ENCODE measurements at places on chromosomes 6 and 20.
A peak's percentile ranks its signal among the peaks of the same experiment; 100 is the strongest.

DNA sequence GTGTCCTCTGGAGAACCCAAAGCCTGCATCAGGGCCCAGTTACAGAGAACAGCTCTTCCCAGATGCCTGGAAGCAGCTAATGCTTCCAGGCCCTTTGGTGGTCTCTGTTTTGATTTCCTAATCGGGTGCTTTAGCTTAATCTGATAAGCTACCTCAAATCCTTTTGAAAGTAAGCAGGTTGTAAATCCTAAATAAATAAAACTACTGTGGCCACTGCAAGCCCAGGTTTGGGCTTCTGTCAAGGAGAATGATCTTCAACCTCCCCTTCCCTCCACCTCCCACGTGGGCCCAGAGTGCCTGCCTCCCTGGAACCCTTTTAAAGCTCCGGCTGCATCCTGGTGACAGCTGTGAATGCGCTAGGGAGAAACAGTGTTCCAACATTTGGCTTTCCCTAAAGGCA is 25.2 kb upstream of the FYN start:
- no peak for DNase-seq

GRCh38 chr6:13535306-13535705 is 39.1 kb upstream of the SIRT5 start:
- no peak for DNase-seq

DNA sequence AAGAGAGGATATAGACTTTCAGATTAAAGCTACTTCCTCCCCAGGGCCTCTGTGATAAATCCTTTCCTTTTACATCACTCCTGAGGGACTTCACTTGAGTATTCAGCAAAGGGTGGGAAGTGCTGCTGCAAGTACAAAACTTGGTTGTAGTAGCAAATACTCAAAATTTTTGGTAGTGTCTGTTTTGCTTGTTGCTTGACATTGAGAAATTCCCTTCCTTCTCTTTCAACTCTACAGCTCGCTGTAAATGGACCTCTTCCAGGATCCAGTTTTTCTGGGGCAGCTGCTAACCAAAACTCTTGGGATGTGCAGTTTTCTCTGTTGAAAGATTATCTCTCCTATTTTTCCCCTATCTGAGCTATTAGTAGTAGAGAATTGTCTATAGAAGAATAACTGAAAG is 472.0 kb downstream of the CD109 start:
- no peak for DNase-seq

DNA sequence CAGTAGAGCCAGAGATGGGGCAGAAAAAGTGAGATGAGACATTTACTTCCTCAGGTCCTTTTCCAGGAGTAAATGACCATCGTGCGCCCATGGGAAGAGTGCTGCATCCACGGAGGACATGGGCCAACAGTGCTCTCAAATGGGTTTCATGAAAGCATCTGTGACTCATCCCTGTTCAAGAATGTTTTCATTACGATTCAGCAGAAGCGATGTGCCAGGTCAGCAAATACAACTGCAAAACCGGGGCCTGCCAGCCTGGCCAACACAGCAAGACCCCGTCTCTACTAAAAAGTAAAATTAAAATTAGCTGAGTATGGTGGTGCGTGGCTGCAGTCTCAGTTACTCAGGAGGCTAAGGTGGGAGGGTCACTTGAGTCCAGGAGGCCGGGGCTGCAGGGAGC is 125.1 kb downstream of the LY86 start:
- DNase-seq: peak; percentile 32

DNA sequence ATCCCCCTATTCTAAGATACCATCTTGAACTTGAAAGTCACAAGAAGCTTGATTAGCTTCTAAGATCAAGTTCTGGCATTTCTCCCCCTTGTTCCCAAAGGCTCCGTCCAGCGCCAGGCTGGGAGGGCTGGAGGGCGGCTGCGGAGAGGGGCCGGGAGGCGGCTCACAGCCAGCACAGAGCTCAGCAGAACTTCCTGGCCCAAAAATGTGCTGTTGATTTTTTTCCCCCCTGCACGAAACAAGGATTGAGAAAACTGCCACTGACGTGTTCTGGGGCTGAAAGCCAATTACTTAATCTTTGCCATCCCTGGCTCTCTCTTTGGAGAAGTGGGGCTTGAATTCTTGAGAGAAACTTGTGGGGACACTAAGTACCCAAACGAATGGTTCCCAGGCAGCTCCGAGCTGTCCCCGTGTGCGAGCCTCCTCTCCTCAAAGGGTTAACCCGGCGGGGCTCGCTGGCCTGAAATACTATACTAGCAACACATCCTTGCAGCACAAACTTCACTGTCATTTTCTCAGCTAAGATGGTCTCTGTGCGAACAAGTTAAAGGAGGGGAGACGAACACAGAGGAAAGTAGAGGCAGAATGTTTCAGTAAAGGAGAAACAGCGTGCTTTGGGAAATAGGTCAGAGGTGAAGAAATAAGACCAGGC is 452 bp downstream of the TRAF3IP2 start:
- DNase-seq: peak; percentile 84

DNA sequence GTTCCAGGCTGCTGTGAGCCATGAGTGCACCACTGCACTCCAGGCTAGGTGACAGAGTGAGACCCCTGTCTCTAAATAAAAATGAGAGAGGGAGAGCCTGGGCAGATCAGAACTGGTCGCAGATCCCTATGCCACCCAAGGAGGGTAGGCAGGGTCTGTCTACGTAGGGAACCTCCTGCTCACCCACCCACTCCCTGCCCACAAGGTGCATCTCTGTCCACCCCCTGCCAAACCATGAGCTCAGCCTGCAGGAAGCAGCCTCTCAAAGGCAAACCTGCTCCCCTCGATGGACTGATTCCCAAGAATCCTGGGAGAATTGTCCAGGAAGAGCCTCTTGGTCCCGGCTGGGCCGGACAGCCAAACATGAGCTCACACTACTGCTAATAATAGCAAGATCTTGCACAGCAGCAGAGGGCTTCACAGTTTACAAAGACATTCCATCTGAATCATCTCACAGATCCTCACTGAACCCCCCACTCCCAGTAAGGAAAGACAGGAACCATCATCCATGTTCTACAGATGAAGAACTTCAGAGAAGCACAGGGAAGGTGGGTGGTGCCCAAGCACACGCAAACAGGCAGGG is 27.8 kb upstream of the TLDC2 start:
- DNase-seq: peak; percentile 94

GRCh38 chr20:371755-372542 is 8.6 kb upstream of the TRIB3 start:
- peak; percentile 69 for DNase-seq

DNA sequence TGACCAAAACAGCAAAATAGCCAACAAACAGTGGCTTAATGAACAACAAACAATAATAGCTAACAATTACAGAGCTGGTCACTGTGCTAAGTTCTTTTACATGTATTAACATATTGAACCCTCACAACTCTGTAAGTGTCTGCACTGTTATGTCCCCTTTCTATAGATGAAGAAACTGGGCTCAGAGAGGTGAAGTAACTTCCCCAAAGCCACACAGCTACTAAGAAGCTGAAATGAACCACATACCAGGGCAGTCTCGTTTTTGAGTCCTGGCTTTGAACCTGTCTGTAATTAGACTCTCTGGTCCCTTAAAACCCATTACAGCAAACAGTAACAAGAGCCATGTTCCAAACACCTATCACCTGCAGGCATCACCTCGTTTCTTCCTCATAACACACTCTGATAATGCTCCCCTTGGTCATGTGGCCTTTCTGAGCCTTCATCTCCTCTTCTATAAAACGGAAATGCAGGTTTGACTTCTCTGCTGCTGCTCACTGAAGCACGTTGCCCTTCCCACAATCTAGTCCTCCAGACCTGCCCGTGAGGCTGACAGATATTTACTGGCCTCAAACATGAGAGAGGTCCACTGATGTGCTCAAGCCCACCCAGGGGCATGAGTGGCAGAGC is 23.3 kb downstream of the KCNK15 start:
- DNase-seq: no peak

DNA sequence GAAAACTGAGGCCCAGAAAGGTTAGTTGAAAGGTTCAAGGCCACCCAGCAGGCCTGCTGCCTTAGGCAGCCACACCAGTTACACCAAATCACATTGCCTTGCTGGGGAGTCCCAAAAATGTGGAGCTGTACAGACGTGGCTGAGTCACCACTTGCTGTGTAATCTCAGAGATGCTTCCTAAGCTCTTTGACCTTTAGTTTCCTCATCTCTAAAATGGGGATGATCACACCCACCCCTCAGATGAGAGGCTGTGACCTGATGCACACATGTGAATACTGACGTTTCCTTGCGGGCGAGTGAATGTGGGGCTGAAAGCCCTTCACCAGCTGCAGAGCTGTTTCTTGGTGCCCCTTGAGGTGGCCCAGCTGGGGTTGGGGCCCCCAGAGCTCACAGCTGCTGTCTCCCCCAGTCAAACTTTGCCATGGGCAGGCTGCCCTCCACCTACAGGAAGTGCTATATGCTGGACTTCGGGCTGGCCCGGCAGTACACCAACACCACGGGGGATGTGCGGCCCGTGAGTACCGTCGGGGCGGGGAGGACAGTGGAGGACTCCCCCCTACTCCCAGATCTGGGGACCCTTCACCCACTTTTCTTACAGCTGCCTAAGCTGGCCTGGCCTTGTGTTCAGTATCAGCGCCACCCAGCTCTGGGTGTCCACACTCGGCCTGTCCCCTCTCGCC is 11.0 kb downstream of the TTBK1 start:
- DNase-seq: peak; percentile 32

DNA sequence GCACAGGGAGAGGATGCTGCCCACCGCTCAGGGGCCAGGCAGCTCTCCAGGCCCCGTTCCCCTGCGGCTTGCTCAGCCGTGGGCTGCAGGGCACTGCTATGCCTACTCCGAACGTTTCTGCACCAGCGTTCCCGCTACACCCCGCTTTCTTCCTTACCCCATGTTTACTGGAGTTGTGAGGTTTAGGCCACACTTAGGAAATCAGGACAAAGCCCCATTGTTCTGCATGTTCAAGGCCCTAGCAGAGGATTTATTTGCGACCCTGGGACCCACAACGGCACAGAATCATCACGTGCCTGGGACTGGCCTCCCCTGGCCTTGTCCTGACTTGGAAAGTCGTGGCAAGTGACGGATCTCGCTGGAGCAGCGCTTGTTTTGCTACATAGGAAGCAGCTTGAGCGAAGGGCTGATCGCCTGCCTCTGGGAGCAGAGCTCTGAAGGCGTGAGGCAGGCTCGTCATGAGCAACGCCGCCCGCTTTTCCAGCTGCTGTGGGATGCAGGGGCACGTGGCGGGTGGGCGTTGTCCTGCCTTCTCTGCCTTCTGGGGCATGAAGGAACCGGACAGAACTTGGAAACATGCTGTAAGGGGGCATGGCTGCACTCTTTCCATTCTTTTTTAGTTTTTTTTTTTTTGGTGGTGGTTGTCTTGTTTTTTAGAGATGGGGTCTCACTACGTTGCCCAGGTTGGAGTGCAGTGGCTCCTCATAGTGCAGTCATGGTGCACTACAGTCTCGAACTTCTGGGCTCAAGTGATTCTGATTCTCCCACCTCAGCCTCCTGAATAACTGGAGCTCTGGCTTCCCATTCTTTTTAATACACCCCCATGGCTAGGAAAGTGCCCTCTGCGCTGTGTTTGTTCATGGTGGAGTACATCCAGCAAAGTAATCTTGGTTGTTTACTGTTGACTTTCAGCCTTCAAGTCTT is 14.6 kb upstream of the TMEM181 start:
- DNase-seq: no peak

DNA sequence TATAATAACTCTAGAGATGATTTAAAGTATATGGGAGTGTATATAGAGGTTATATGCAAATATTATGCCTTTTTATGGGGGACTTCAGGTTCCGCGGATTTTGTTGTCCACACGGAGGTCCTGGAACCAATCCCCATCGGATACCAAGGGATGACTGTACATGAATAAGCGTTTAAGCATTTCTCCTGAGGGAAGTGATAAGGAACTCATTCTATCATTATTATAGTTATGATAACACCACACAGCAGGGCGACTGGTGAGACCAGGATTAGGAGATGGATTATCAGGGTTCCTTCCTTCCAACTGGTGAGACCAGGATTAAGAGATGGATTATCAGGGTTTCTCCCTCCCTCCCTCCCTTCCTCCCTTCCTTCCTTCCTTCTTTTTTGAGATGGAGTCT is 6.6 kb downstream of the ECI2 start:
- DNase-seq: no peak

GRCh38 chr6:14038467-14039437 is 78.8 kb upstream of the CD83 start:
- no peak for DNase-seq

GRCh38 chr6:41586252-41587007 is 40.2 kb downstream of the FOXP4 start:
- DNase-seq: no peak

GRCh38 chr6:35136185-35136584 is 5.0 kb downstream of the TCP11 start:
- DNase-seq: no peak

GRCh38 chr6:106117579-106117978 is 31.4 kb downstream of the PRDM1 start:
- DNase-seq: no peak

GRCh38 chr6:37631295-37631694 is 66.4 kb downstream of the MDGA1 start:
- DNase-seq: no peak

DNA sequence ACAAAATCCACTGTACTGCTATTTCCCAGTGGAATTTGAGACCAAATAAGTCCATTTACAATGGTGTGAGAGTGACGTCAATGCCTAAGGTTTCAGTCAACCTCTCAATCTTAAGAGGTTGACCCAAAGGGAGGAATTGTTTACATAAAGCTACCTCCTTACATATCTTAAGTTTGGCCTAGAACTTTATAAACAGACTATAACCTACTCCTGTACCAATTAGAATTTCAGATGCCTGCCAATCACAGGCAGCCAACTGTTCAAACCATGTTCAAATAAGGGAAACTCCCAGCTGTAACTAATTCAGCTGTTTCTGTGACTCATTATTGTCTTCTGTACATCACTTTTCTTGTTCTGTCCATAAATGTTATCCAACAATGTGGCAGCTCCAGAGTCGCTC is 14.5 kb downstream of the LGSN start:
- no peak for DNase-seq
